ENCODE measurements at places on chromosomes 5 and 9.

DNA sequence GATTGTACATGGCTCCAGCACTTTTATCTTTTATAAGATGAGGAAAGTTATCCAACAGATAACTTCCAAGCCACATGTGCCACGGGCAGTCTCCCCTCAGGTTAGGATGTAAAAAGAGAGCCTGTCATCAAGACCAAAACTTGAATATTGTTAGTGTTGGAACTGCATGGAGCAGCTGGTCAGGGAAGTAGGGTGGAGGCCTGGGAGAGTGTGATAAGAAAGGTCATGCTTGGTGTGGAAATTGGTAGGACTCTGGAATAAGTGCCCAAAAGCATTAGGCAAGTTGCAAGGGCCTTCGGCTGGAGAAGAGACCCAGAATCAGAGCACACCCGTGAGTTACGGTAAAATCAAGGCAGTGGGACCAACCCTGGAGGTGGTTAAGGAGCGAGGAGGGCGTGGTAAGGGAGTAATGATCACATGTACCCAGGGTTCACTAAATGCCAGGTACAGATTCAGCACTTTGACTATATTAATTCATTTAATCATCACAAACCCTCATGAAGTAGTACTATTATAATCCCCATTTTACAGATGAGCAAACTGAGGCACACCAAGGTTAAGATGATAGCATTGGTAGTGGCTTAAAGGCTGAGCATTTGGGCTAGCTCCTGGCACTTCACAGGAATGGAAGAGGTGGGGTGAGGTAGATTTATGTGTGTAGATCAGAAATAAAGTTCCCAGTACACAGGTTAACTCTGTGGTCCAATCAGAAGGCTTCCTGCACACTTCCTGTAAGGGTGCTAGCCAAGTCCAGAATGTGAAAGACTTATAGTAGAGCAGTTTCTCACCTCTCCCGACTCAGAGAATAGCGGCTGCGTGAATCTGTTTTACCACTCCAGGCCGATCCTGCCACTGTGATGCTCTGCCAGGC, 96.5 kb upstream of the ZNF608 start:
- no peak for DNase-seq

GRCh38 chr9:12716823-12717600, 23.8 kb downstream of the TYRP1 start:
- DNase-seq, result peak; percentile 1

GRCh38 chr5:43833961-43834360, 231.0 kb downstream of the NNT start:
- DNase-seq, result no peak

DNA sequence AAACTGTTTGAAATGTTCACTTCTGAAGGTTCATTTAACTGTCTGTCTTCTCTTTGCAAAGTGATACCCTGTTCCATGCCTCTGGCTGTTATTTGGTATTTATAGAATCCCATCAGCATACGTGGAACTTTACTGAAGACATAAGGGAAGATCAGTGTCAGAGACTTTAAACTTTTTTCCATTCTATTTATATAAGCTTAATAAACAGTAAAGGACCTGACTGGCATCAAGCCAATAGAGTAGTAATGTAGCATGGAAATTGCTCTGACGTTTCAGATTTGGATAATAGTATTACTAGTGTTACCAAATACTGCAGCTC, 94.9 kb upstream of the MINAR2 start:
- DNase-seq, result peak; percentile 19

- no peak for DNase-seq
Observed at GRCh38 chr5:72770266-72770665, 46.2 kb upstream of the TNPO1 start.

DNA sequence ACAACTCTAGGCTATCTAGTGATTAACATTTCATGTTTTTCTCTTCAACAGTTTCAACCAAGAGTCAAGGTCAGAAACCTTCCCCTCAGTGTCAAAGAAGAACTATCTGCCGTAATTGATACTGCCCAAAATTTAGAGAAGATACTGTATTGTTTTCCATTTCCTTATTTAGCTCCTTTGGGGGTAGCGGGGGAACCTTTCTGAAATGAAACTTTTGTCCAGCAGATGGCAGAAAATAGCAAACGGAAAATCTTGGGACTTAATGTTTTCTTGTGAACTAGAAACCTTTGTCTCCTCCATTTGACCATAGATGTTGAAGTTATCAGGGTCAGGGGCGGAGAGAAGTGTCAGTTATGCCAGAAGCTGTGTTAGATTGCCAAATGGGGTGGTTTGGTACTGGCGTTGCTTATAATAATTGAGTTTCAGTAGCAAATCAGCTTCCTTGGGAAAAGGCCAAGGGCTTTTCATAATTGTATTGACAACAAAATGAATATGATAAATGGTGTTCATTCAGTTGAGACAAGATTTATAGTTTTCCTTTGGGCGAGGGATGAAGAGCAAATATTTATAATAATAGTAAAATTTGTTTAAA, 101.7 kb upstream of the TLX3 start:
- DNase-seq, result peak; percentile 60

DNA sequence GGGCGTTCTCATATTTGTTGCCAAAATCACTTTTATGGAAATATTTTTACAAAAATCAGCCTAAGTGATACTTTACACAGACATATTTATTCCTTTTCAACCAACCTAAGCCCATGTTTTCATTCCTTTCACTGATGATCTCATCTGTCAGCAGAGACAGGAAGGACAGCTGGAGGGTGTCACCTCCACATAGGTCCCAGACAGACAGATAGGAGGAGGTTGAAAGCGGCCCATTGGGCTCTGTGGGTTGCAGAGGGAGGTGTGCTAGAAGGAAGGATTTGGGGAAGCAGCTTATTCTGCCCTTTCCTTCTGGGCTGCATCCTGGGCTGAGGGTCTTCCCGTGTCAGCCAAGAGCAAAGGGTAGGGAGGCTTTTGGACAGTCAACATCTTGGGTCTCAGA, 26.0 kb upstream of the SEMA4D start:
- peak; percentile 43 for DNase-seq

DNA sequence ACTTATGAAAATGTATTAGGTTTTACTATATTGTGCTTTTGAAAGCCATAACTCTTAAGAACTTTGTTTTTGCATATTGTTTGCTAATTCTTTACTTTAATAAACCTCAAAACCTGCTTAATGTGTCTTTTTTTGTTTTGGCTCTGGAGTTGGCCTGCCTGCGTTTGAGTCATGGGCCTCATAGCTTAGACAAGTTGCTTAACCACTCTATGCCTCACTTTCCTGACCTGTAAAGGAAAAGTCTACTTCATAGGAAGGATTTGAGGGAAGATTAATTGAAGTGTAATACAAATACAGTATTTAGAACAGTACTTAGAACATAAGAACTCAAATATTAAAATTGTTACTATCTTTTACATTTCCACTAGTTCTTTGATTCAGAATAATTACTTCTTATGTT, 10.3 kb downstream of the SMIM32 start:
- DNase-seq, result no peak

DNA sequence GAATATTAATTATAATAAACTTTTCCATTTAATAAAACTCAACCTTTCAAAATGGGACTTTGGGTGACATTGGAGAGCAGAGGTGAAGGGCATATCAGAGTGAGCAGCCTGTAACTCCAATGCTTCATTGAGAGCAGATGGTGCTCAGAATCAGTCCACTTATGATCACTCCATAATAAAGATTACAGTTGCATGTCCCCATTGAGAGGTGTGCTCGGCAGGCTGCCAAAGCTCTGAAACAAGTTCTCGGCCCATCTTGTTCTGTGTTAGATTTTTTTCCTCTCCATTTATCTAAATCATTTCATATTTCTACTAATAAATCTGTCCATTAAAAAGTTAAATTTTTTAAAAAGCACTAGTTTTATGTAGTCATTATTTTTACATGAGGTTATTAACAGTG, 1786.4 kb upstream of the WWC1 start:
- DNase-seq, result no peak

DNA sequence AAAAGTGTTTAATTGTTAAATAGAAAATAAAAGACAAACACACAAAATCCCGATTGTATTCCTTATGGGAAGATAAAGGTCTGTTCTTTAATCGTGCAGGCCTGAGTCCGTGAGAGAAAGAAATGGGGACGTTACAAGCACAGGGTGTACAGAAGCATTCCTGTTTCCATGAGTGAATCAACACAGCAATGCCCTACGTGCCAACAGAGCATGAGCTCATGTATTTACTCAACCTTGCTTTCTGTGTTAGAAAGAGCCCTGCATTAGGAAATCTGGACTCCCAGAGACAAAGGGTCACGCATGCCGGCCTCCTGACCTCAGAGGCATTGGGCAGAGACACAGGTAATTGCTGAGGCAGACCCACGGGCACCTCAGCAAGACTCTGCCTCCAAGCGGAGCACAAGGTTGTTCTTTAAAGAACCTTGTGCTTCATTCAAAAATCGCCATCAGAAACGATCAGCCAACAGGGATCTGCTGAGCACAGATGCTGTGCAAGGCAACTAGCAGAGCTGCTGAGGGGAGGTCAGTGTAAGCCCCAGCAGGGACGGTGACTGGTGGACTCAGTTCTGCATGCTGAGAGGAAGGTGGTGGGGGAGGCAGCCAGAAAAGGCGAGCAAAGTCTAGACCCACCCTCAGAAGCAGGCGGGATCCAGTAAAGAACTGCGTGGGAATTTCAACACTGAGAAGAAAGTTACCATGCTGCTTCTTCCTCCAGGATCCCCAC, 101.0 kb downstream of the TLE1 start:
- peak; percentile 95 for DNase-seq

GRCh38 chr5:73201547-73202513, 28.8 kb downstream of the TMEM174 start:
- DNase-seq, result peak; percentile 96

GRCh38 chr5:124318661-124319060, 427.8 kb downstream of the ZNF608 start:
- no peak for DNase-seq

- DNase-seq, result peak; percentile 57
Observed at GRCh38 chr9:81318571-81318970, 370.8 kb downstream of the TLE1 start.

GRCh38 chr5:151522226-151522625, 68.9 kb downstream of the FAT2 start:
- no peak for DNase-seq

GRCh38 chr5:168916266-168916665, 337.1 kb upstream of the PANK3 start:
- no peak for DNase-seq

GRCh38 chr5:59164041-59164830, 581.4 kb downstream of the RAB3C start:
- DNase-seq, result no peak

- DNase-seq, result no peak
Observed at GRCh38 chr9:114905170-114905940, 25.0 kb downstream of the TNFSF8 start.

DNA sequence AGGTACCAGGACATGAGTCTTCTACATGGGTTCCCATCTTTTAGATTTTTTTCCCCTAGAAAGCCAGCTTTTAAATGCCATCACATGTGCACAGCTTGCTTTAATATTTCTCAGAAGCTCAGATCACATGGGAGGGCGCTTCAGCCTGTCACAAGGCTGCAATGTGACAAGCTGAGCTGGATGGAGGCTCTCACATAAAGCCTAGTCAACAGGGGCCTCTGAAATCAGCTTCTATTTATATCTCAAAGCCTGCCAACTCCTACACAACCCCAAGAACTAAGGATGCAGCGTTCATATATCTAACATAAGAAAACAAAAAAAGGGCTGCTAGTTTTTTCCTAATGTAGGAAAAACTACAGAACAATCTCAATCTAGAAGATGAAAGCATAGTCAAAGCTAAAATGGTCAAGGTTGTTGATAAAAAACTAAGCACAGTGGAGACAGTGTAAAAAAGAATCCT, 2.3 kb downstream of the ZFAND5 start:
- peak; percentile 67 for DNase-seq

GRCh38 chr9:93304574-93305496, 120.9 kb downstream of the WNK2 start:
- DNase-seq, result peak; percentile 64

- DNase-seq, result peak; percentile 81
Observed at GRCh38 chr5:147481874-147482705, 27.8 kb downstream of the DPYSL3 start.

GRCh38 chr5:145180371-145180770, 654.8 kb downstream of the PRELID2 start:
- no peak for DNase-seq

GRCh38 chr9:137273611-137274320, 3.8 kb upstream of the TOR4A start:
- DNase-seq, result peak; percentile 93

- no peak for DNase-seq
Observed at GRCh38 chr9:124684169-124684568, 86.9 kb downstream of the NR6A1 start.

GRCh38 chr5:119078071-119078846, 7.4 kb downstream of the DMXL1 start:
- DNase-seq, result no peak

DNA sequence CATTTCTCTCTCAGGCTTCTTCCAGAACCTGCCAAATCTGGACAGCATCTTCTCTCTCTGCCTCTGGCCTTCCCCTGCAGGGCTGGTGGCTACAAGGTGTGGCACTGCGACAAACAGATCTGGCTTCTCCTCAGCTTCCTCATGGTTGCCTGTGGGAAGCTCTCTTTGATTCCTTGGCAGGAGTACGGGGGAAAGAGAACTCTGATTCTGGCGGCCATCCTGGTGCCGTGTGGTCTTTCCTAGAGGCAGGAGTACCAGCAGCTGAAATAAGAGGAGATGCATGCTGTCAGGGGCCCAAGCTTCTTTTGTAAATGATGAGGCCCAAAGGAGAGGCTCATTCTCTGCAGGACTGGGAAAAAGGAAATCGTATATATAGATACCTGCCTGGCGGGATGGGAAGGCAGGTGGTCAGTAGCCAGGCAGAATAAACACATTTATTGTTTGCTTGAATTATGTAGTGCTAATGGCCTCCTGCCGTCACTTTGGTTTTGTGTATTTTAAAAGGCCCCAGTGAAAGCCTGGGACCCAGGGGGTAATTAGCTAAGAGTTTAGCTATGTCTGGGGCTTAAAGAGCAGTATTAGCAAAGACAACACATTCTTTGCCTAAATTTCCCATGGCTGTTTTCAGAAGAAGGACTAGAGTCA, at the start of gene CER1:
TSS of gene CER1 (minus strand) at position 343 of the 645 bp plus-strand sequence. CDS start at position 282, 61 bp downstream.
- peak; percentile 10 for DNase-seq

- no peak for DNase-seq
Observed at GRCh38 chr5:133467826-133468463, 144.4 kb downstream of the FSTL4 start.

DNA sequence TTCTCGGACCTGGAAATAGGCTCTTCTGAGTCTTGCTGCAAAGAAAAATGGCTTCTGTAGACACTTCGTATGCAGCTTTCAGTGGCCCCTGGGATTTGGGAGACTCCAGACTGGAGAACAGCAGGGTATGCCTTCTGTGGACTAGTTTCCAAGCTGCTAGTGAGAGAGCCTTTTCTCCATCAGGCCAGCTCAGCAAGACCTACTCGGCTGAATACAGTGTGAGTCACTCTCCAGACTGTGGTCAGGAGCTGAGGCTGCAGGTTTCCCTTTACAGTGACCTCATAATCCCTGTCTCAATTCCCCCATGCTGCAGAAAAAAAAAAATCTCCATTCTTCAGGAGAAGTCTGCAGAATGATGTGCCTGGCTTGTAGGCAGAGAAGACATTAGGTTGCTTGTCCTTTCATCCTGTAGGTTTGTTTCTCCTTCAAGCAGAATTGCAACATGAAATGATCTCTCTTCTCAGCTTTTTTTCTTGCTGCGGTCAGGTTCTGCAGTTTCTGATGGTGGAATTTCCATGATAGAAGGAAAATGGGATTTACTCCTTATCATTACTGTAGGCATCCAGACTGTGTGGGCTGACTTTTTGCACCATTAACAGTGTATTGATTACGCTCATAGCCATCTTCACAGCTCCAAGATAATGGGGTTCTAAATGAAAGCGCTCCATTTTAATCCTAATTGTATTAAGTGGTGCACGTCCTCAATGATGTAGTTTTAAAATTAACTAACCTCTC, 78.3 kb upstream of the TNFSF8 start:
- DNase-seq, result peak; percentile 64

- DNase-seq, result peak; percentile 89
Observed at GRCh38 chr5:138068742-138069600, 14.9 kb upstream of the WNT8A start.

- DNase-seq, result no peak
Observed at GRCh38 chr5:96963267-96963666, 27.4 kb downstream of the LNPEP start.
